Tibial nerve (tissue), 4 donors: ENCODE measurements at places on chromosomes 12 and 14. TPM values are rescaled to one million over a fixed set of nuclear protein-coding genes. Genes with fewer than 3 reads are reported as not detected.
A peak's percentile ranks its signal among the peaks of the same experiment; 100 is the strongest.

GARIN6 gene
- not detected for total RNA-seq

GPR132 gene
- total RNA-seq, result 1.5 TPM

TAS2R7 gene
- total RNA-seq, result 1.5 TPM

ADAMTS20 gene
- not detected for total RNA-seq

GRCh38 chr12:24931666-24932405, 17.1 kb downstream of the BCAT1 start:
- H3K4me1 ChIP-seq, result no peaks in the 10 kb centered on the region
- no peak for DNase-seq
- H3K27ac ChIP-seq, result peak overlapping the region; percentile 46

GRCh38 chr14:98899441-98899840, 372.6 kb downstream of the BCL11B start:
- H3K27me3 ChIP-seq, result no peaks in the 10 kb centered on the region
- H3K36me3 ChIP-seq, result no peaks in the 10 kb centered on the region
- no peak overlapping the region for H3K27ac ChIP-seq
- DNase-seq, result no peak

- no peaks in the 10 kb centered on the region for H3K4me1 ChIP-seq
- H3K27ac ChIP-seq, result no peak overlapping the region
- no peaks in the 10 kb centered on the region for H3K27me3 ChIP-seq
- peak; percentile 21 for DNase-seq
- no peak overlapping the region for H3K4me3 ChIP-seq
Observed at GRCh38 chr12:83016218-83016835, 329.6 kb downstream of the TMTC2 start.

DNA sequence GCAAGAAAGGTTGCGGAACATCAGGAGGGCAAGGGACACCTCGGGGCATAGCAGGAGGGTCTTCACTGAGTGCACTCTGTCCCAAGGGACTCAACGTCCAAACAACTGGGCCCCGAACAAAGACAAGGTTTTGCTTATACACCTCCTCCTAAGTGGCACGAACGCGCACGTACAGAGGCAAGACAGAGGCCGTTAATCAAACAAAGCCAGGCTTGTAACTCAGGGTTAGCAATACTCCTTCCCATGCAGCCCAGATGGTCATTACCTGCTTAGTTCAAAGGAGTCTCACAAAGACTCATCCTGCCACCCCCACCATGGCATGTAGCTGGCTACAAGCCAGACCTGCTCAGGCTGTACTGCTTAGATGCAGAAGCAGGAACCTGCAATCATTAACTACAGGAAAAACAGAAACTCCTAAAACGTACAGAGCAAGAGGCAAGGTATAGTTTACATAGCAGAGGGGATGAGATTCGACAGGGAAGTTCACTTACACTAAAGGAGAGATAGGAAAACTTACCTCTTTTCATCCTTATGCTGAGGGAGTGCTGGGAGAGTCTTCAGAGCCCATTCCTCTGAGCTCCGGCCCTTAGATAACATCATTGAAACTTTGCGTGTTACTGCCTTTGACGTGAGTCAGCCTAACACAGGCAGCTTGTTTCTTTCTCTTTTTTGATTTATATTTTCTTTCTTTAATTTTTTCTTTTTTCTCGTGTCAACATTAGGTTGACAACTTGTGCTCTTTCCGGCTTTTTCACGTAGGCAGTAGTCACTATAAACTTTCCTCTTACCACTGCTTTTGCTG, 1319.1 kb downstream of the TMEM121 start:
- peak overlapping the region; percentile 48 for H3K4me3 ChIP-seq
- no peak for DNase-seq
- H3K4me1 ChIP-seq, result no peaks in the 10 kb centered on the region

DNA sequence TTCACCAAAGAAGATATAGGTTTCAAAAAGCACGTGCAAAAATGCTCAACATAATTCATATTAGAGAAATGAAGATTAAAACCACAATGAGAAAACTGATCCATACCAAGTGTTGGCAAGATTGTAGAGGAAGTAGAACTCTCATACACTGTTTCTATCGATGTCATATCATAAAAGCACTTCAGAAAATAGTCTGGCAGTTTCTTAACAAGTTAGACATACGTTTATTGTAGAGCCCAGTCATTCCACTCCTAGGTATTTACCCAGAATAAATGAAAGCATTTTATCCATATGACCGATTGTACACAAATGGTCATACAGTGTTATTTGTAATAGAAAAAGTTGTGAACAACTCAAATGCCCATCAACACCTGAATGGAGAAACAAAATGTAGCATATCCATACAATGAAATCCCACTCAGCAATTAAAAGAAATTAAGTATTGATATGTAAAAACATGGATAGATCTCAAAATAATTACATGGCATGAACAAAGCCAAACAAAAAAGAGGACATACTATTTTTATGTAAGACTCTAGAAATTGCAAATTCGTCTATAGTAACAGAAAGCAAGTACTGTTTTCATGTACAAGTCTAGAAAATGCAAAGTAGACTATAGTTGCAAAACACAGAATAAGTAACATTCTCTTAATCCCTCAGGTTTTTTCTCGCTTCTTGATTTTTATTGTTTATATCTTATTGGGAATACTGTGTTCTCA, 41.0 kb downstream of the USP15 start:
- H3K27ac ChIP-seq, result no peak overlapping the region
- H3K27me3 ChIP-seq, result no peaks in the 10 kb centered on the region
- peaks cover 8% of the 10 kb centered on the region for H3K36me3 ChIP-seq
- H3K4me1 ChIP-seq, result peaks cover 17% of the 10 kb centered on the region

DNA sequence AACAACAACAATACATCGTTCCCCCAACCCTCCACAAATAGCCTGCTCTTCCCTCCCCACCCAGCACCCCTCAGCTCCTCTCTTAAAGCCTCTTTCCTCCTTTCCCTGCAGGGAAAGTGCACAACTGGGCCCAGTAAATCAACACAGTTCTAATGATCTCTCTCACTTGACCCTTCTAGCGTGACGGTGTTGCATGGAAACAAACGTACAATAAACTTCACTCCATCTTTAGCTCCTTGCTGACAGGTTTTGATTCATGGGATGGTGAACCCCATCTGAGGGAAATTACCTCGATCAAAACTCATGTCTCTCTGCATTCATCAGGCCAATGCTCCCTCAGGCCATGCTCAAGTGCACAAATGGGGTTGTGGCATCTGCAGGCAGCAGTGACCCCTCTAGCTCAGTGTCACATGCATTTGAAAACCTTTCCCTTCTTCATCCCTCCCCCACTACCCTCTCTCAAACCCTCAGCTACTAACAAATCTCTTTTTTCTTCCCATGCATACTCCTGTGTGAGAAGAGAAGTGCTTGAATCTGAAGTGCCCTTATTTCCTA, 22.9 kb downstream of the GDF11 start:
- DNase-seq, result no peak
- no peak overlapping the region for H3K27ac ChIP-seq
- H3K36me3 ChIP-seq, result peaks cover 62% of the 10 kb centered on the region

GRCh38 chr12:106025129-106025528, 113.6 kb downstream of the NUAK1 start:
- DNase-seq, result no peak
- H3K36me3 ChIP-seq, result no peaks in the 10 kb centered on the region
- no peak overlapping the region for H3K27ac ChIP-seq
- H3K27me3 ChIP-seq, result no peaks in the 10 kb centered on the region
- no peak overlapping the region for H3K4me3 ChIP-seq
